ENCODE measurements at places on chromosomes 11 and 22.

GRCh38 chr11:7246179-7246578, 5.5 kb upstream of the SYT9 start:
- DNase-seq = no peak

DNA sequence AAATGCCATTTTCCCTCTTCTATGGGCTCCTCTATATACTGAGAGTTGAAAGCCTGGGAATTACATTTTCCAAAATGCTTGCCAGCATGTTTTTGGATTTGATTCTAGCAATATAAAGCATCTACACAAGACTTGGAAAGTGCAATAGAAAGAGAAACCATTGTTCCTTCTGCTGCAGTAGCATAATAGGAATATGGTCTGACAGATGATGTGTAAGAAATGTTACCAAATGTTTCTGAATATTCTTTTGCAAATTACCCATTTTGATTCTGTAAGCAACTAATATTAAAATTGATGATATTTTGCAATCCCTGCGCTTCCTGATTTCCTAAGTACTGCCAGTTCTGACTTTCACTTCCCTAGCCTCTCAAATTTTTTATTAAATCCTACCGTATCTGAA, 61.6 kb downstream of the CASP12 start:
- no peak for DNase-seq

DNA sequence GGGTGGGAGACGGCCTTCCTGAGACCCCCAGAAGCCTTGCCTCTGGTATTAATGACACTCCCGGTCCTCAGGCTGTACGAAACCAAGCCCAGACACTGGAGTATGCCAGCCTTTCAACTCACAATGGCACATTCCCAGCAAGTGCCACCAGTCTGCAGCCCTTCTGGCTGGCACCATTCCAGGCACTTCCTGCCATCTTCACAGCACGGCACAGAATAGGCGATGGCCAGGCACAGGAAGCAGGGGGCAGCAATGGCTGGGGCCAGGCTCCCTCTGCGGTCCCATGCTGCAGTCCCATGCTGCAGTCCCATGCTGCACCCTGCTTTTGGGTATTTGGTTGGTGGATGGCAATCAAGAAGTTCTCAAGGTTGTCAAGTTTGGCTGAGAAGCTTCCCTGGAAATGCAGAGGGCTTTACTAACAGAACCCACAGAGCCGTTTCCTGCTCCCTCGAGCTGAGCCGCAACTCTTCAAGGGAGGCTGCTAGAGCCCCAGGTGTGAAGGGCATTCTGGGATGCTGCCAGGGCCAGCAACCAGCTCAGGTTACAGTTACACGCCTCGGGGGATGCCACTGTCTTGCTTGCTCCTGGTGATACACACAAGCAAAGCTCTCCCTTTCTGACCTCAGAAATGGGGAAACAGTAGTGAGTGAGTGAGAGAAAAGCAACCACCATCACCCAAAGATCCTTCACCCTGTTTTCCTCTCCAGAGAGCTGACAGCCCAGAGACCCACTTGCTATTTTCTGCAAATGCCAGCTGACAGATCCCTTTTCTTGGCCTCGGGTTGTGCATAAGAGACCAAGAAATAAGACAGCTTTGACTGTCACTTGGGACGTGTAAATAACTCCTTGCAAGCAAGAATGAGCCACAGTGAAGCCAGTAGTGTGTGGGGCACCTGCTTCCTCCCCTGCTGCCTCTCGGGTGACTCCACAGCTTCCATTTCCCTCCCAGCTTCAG, 23.9 kb downstream of the LRFN4 start:
- DNase-seq = peak; percentile 47

- no peak for DNase-seq
Measured at GRCh38 chr22:46358766-46359165, 23.3 kb downstream of the TRMU start.

GRCh38 chr11:130159657-130160497, at the start of gene ST14:
Gene ST14 (plus strand): TSS chr11:130159782. CDS start chr11:130159980, 198 bp downstream.
- DNase-seq = no peak

GRCh38 chr22:37564111-37564711, 3.9 kb downstream of the CDC42EP1 start:
- no peak for DNase-seq

- no peak for DNase-seq
Measured at GRCh38 chr11:33976495-33977199, 74.9 kb upstream of the CAPRIN1 start.

DNA sequence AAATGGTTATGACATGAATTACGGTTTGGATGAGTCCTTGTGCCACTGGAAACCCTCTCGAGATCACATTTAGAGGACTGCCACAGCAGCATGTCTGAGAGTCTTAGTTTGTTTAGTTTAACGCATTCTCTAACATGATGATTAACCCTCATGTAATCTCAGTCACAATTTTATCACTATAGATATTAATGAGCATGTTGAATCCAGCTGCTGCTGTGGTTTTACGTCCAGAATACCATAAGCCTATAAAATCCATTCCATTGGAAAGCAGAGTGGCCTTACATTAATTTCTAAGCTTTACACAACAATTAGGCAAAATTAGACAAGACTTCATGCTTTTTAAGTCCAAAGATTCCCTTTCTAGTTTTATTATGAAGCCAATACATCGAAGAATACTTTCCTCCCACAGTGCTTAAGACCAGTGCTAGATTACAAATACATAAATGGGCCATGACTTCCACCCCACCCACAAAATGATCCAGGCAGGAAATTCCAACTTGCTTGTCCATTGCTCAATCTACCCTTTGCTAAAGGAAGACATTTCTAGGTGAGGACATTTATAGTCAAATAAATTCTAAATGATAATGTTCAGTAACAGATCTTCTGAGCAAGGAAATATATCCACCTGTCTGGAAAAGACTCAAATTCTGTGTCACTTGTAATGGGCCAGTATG, 3.5 kb upstream of the ELMOD1 start:
- no peak for DNase-seq

DNA sequence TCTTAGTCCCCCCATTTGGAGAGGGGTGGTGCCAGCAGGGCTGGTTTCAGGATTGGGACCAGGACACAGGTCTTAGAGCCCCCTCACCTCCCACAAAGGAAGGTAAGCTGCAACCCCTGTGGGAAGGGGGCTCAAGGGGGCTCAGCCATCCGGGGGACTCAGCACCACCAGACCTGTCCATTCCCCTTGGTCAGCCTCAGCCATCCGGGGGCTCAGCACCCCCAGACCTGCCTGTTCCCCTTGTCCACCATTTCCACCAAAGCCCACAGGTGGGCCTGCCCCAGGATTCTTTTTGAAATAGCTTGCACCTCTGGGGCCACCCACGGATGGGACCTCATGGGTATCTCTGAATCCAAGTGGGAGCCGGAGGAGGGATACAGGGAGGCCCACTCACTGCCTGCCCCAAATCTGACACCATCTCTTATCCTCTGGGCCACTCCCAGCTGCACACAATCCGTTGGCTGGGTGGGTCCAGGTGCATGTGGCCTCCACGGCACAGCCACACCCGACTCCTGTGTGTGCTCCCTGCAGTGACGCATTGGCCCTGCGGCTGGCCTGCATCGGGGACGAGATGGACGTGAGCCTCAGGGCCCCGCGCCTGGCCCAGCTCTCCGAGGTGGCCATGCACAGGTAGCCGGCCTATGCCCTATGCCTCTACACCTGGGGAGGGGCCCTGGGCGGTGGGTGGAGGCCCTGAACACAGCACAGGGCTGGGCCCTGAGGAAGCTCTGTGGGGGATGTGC, 15.9 kb downstream of the MCAT start:
- no peak for DNase-seq

GRCh38 chr11:27012234-27012921, 18.5 kb downstream of the FIBIN start:
- no peak for DNase-seq

- no peak for DNase-seq
Measured at GRCh38 chr11:132520199-132520598, 1012.1 kb downstream of the OPCML start.

- no peak for DNase-seq
Measured at GRCh38 chr11:110522471-110522870, 92.7 kb downstream of the FDX1 start.

- no peak for DNase-seq
Measured at GRCh38 chr11:2207773-2208621, 36.4 kb upstream of the TH start.

GRCh38 chr11:27839226-27839913, 139.1 kb upstream of the BDNF start:
- DNase-seq = no peak

DNA sequence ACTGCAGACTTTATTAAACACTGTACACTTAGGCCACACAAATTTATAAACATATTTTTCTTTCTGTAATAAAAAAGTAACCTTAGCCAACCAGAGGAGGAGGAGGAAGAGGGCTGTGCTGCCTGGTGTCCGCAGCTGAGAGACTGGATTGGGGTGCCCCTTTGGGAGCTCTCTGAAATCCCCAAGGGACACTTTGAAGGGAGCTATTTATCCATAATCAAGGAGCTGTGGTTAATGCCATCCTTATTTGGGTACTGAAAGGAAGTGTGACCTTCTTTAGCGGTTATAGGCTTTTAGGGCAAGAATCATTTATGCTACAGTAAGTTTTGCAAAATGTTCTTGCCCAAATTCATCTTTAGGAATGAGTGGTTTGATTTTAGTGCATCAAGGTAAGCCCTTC, 125.8 kb downstream of the RASSF10 start:
- no peak for DNase-seq

- DNase-seq = no peak
Measured at GRCh38 chr22:23119494-23120414, 22.0 kb downstream of the RSPH14 start.

GRCh38 chr11:119422809-119423508, at the start of gene THY1:
Gene THY1 (minus strand): TSS chr11:119423172. CDS start chr11:119420905, 2,267 bp downstream.
- DNase-seq = no peak

- no peak for DNase-seq
Measured at GRCh38 chr11:126352934-126353801, 2.3 kb upstream of the ST3GAL4 start.

DNA sequence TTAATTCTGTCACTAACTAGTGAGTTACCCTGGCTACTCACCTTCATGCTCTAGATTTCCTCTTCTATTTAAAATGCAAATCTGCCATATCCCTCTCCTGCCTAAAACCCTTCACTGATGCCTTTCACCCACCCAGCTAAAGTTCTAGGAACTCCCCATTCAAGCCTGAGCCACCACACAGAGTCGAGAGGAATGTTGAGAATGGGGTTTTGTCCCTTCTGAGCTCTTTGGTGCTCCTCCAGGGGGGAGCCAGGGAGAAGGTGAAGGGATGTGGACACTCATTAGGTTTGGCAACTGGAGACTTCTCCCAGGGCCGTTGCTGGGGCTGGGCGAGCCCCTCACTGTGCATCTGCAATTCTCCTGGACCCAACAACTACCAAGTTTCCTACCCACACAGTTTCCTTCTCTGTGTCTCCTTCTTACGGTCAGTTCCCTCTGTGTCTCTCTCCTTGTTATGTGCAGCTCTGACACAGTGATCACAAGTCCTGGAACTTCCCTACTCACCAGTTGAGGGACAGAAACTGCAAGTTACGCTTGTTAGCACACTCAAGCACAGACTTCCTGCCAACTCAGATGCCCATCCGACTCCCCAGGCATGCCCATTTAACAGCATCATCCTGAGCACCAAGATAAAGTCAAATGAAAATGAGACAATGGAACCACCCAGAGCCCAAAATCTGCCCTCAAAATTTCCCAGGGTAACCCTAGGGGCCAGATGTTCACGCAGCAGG, 6.5 kb upstream of the IL10RA start:
- no peak for DNase-seq

- DNase-seq = no peak
Measured at GRCh38 chr22:27512283-27512761, 289.2 kb downstream of the MN1 start.

Data from NCI-H1436 treated with DMSO at 0.1 percent for 48 hours (cell line).